ENCODE measurements at places on chromosomes 11 and 22.

DNA sequence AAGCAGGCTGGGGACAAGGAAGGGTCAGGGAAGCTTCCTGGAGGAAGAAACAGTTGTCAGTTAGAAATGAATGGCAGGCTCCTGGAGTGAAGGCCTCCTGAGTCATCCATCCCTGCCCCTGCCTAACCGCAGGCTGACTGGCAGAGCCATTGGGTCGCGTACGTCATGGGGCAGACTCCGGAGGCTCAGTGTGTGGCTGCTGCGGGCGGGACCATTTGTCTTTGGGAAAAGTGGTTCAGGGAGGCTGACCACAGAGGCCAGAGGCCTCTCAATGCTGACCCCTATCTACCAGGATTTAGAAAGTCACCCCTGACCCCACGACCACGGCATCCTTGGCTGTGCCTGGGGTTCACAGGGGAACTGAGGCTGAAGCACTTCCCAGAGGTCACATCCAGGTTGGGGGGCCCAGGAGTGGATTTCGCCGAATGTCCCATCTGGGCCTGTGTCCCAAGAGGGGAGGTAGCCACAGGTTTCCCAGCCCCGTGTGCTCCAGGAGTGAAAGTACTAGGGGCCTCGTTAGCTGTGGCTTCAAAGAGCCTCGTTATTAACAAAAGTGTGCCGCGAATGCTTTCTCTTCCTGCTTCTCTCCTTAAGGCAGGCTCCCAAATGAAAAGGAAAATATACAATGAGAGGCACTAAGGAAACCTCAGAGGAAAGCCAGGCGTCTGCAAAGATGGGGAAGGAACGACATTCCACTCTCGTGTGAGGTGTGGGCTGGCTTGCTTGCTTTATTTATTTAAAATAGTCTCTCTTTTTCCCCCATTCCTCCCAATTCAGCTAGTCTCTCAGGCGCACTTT lies 58.9 kb downstream of the FLRT1 start:
- DNase-seq: no peak

GRCh38 chr11:98568013-98568412 lies 452.7 kb upstream of the CNTN5 start:
- no peak for DNase-seq

- no peak for DNase-seq
Observed at GRCh38 chr11:109728056-109728455, 306.1 kb downstream of the C11orf87 start.

GRCh38 chr11:92758241-92758780 lies 211.1 kb upstream of the MTNR1B start:
- DNase-seq: no peak
